Effector CD8-positive, alpha-beta T cell (primary cell): ENCODE measurements at places on chromosomes 1 and 21.

DNA sequence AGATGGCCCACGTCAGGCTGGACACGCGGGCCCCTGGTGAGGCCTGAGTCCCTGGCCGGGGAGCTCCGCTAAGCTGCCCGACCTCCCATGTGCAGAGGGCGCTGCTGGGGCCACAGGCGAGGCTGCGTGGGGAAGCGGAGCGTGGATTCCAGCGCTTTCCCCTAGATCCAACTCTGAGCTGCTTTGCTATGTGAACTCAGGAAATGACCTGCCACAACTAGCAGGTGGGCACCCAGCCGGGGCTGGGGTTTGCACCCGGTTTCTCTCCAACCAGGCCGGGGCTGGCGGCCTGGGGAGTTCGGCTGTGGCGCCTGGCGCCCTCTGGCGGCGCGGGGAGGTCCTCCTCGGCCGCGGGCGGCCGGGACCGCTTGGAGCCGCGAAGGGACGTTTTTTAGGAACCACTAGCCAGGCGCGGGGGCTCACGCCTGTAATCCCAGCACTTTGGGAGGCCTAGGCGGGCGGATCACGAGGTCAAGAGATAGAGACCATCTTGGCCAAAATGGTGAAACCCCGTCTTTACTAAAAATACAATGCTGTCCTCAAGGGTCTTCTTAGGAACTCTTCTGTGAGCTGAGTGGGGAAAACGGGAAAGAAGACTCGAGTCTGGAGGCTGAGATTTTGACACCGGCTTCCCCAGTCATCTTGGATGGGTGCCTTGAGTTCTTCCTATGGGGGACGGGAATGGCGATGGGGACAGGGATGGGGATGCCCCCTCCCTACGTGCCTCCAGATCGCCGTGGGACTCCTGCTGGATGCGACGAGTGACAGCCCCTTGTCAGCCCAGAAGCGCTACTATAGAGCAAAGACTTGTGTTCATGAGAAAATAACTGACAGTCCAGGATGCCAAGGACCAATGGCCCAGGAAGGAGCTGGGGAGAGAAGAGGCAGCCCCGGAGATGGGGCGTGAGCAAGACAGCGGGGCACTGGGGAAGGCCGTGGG is 12.6 kb downstream of the PYCR2 start:
- DNase-seq, result peak; percentile 60

- DNase-seq, result no peak
These were observed 26.7 kb downstream of the NME7 start for GRCh38 chr1:169340882-169341281.

- DNase-seq, result no peak
These were observed 107.4 kb upstream of the ZBTB40 start for GRCh38 chr1:22344329-22344630.

- no peak for DNase-seq
These were observed 31.7 kb upstream of the BCAR3 start for GRCh38 chr1:93713341-93713740.

- DNase-seq, result no peak
These were observed 42.7 kb downstream of the CSMD2 start for GRCh38 chr1:34122080-34122932.

- no peak for DNase-seq
These were observed 37.1 kb downstream of the TRAPPC10 start for GRCh38 chr21:44049182-44049581.

GRCh38 chr1:69171248-69171647 is 396.5 kb upstream of the LRRC7 start:
- no peak for DNase-seq

DNA sequence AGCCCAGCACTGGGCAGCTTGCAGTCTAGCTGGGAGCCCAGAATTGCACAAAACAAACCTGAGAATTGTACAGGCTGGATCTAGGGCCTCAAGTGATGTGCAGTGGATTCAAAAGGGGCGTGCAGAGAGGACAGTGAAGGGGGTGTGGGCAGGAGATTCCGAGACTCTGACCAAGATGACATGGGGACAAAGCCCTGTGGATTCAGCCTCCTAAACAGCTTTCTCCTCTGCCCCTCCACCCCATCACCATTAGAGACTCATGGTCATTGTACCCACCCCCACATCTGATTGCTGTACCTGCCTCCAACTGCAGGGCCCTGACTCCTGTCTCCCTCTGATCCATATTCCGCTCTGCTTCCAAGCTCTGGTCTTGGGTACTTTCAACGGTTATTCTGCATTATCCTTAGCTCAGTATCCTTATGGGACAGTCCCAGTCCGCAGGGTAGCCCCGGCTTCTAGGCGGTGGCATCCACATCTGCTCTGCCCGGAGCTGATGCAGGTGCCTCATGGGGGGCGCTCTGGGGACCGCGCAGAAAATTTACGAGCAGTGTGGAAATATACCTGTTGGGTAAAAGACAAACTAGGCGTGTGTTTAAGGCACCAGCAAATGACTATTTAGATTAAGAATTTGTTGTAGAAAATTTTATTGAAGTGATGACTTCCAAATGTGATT is 1.7 kb upstream of the BMP8A start:
- DNase-seq, result no peak
